Cortex of kidney (tissue), 1 donor: ENCODE measurements at places on chromosomes 1 and 21.

DNA sequence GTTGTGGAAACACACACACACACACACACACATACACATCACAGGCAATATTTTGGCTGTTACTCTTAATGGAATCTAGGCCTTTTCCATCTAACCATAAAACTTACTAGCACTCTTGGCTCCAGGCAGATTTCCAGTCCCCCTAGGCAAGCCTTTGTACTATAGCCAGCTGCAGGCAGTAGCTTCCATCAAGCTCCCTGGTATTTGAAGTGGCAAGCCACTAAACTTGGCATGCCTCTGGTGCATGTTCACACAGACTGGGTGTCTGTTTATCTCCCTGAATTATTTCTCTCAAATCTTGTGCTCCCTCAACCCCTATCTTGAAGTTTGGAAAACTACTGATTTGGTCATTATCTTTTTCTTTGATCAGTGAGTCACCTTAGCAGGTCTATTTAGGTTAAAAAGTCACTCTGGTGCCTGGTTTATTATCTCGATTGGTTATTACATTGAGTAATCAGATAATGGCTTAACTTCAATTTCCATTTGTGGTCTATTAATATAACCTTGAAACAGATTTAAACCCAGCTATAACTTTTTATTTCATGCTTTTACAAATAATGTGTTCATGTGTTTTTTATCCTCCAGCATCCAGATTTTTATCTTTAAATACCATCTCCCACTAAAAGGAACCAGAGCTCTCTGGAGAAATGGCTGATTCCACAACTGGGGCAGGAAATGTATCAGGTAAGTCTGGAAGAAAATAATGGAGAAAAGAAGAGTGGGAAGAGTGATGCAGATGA lies 2.7 kb upstream of the RBM15 start:
- DNase-seq, result no peak

- DNase-seq, result no peak
Measured at GRCh38 chr1:3174487-3175247, 105.7 kb downstream of the PRDM16 start.

DNA sequence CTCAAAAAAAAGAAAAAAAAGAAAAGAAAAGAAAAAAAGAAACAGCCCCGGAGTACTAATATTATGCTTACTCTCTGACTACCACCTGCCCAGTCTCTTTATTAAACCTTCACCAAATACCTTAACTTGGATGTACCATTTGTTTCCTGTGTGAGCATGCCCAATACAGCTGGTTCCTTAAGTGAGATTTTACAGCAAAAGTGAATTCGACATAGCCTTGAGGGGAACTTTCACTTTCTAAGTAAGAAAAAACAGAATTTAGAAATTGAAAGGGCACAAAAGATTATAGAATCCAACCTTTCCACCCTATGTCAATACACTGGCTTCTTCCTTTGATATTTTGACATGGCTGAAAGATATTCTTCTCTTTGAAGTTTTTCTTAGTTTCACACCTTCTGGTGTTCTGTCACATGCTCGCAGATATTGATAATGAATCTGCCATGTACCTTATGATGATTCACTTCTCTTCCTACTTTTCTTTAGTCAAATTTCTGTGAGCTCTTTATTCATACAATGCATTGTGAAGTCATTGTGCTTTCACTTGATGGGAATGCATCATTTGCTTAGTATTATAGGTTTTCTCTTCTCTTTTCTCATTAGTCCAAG lies 5.2 kb upstream of the GIPC2 start:
- no peak for DNase-seq

GRCh38 chr1:83555871-83556270 lies 443.1 kb downstream of the TTLL7 start:
- no peak for DNase-seq

- DNase-seq, result no peak
Measured at GRCh38 chr1:204262506-204263253, 48.9 kb upstream of the GOLT1A start.

DNA sequence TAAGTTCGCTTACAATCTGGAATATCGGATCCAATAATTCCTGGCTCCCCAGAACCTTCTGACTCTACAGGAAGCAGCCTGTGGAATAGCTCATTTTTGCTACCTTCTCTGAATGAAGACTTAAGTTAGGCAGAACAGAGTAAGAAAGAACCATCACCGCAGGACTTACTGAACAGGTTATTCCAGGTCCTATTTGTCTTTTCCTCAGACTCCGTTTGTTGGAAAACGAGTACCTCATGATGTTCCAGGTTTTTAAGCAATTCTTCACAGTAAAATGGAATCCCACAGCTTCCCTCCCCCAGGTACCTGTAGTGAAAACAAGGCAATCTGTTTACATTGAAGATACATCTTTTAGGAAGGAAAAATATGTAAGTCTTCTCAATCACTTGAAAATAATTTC lies 59.8 kb downstream of the ADCY10 start:
- DNase-seq, result no peak
